ENCODE measurements at places on chromosomes 3 and 15.
A peak's percentile ranks its signal among the peaks of the same experiment; 100 is the strongest.

GRCh38 chr3:145767909-145768308 is 393.1 kb downstream of the PLOD2 start:
- no peak for DNase-seq

DNA sequence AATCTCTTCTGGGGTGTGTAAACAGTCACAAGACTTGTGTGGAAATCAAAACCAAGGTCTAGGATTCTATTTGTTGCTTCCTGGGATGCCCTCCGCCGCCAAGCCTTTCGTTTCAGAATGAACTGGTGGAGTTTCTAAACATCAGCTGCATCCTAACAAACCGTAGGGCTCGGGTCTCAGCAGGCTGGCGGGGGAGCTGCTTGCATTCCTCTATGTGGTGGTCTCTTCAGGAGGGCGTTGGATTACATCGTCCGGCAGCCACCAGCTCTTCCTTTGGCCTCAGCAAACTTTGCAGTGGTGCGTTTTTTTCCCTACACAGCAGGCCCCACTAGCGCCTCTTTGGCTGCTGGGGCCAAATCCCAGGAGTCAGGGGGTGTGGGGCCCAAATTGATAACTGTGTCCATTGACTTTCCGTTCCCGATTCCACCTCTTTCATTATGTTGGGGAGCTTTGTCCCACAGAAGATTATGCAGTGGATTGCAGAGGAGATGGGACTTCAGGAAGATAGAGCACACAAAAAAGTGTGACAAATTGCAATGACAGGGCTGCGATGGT is 390.0 kb upstream of the NR2F2 start:
- no peak for DNase-seq

GRCh38 chr3:119856695-119857094 is 74.8 kb downstream of the NR1I2 start:
- DNase-seq = no peak

GRCh38 chr3:29454161-29454611 is 173.3 kb downstream of the RBMS3 start:
- no peak for DNase-seq

DNA sequence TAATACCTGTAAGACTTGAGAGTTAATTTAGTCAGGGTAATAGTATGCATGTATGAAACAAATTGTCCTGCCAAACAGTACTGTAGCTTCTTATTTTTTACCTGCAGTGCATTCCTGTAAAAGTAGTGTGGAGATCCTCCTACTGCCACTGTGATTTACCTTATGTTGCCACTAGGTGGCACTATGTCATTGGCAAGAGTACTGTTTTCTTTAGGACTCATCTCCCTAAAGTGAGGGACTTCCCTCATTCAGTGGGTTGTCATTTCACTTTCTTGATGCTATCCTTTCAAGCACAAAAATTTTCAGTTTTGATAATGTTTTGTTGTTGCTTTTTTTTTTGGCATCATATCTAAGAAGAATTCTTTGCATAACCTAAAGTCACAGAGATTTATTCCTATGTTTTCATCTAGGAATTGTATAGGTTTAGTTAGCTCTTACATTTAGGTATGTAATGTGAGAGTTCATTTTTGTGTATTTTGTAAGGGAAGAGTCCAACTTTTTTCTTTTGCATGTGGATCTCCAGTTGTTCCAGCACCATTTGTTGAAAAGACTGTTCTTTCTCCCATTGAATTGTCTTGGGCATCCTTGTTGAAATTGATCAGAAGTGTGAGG is 105.7 kb downstream of the AKAP13 start:
- DNase-seq = peak; percentile 26

- DNase-seq = peak; percentile 47
These were observed 1.4 kb downstream of the KBTBD13 start for GRCh38 chr15:65077981-65078352.

GRCh38 chr3:154244644-154245043 is 79.6 kb downstream of the DHX36 start:
- DNase-seq = no peak

- DNase-seq = no peak
These were observed 294.4 kb downstream of the EPHB1 start for GRCh38 chr3:135089451-135089850.
